HL-60 (cell line): ENCODE measurements at places on chromosomes 11 and 22.

DNA sequence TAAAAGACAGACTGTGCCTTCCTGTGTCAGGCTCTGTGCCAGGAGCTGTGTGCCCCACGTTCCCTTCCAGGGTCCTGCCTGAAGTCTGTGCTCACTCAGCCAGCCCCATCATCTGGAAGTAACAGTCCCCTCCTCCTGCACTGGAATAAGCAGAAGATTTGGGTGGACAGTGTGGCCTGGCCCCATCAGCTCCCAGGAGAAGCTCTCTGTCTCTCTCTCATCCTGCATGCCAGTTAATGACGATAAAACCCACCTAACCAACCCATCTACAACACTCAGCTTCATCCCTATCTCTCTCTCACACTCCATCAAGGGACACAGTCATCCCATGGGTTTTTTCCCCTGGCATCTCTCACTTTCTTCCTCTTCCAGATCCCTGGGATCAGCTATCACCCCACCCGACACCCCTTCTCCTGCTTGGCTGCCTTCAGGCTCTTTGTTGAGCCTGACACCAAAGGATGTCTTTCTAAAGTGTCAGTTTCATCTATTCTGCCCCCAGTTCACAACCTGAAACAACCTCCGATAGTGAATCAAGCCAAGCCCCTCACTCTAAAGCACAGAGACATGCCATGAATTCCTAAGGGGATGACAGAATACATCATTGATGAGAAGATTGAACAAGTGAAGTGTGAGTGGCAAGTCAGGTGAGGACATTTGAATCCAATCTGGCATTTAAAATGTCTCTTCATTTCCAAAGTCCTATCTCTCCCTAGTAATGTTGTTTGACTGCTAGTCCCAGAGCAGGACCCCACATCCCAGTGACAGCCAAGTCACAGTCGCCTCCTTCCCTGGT, 91.4 kb upstream of the TOP3B start:
- no peak for DNase-seq

DNA sequence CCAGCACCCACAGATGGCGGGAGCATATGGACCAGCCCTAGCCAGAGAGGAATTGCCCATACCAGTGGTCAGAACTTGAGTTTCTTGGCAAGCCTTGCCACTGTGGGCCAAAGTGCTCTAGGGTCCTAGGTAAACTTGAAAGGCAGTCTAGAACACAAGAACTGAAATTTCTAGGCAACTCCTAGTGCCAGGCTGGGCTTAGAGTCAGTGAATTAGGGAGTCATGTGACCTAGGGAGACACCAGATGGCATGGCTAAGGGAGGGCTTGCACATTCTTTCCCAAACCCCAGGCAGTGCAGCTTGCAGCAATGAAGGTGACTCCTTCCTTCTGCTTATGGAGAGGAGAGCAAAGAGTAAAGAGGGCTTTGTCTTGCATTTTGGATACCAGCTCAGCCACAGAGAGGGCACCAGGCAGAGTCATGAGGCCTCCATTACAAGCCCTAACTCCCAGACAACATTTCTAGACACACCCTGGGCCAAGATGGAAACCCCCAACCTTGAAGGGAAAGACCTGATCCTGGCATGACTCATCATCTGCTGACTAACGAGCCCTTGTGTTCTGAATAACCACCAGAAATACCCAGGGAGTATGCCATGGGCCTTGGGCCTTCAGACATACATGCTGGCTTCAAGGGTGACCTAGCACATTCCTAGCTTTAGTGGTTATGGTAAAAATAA, 19.2 kb upstream of the OR56A3 start:
- DNase-seq, result no peak

DNA sequence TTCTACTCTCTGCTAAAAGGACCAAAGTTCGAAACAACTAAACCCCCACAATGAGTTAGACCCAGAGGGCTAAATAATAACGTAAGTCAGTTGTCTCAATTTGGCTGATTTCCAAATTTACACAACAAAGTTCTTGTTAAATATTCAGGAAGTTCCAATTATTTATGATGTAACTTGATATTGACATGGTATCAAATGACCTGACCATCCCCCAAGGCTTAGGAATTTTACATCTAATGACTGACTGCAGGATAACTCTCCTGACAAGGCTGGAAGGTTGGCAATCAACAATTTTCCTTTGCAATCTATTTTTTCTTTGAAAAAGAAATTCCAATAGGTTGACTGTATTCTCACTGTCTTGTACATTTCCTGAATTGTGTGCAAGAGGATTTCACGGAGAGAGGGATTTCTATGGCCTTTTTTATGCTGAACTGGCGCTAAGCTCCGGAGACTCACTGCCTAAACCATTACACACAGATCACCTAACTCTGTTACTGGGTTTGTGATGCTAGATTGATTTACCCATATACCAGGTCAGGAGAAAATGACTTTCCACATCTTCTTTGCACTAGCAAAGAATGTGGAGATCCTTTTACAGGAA, 9.6 kb upstream of the CDON start:
- no peak for DNase-seq

GRCh38 chr11:2869134-2869526, 16.4 kb downstream of the CDKN1C start:
- no peak for DNase-seq

GRCh38 chr11:67523556-67524479, 572 bp upstream of the CABP2 start:
- no peak for DNase-seq

- DNase-seq, result no peak
Measured at GRCh38 chr11:113159988-113160807, 154.2 kb upstream of the TTC12 start.

DNA sequence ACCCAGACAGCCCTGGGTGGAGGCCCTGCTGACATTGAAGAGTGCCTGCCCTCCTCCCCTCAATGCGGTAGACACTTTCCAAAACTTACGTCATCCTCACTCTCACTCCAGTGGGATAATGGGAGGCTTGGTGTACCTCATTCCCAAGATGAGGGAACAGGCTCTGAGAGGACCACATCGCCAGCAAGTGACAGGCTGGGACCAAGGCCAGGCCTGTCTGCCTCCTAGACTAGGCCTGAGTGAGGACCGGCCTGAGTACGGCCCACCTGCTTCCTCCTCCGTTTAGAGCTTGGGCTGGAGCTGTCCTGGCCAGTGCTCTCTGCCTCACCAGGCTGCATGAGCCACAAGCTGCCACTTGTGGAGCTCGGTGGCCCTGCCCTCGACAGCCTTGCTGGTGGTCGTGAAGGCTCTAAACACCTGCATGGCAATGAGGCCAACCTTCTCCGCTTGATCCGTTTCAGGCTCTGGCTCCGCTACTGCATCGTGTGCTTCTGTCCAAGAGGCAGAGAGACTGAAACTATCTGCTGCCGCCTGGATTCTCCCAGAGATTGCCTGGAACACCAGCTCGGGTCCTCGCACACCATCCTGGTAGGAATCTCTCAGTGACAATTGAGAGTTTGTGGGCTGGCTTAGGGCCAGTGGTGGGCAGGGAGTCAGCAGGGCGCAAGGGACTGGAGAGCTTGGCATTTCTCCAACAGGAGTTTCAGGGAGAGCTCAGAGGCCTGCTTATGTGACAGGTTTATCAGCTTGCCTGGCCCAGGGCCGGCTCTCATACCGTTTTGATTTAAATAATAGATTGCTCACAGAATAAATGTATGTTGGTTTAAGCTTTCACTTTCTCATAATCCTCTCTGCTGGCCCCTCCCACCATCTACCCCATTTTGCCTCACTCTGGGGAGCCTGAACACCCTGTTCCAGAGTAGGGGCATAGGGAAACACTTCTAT, 9.4 kb downstream of the LRRC75B start:
- no peak for DNase-seq
